Thoracic aorta (tissue), 2 donors: ENCODE measurements at places on chromosomes 7 and 10. TPM values are rescaled to one million over a fixed set of nuclear protein-coding genes. Genes with fewer than 3 reads are reported as not detected.
A peak's percentile ranks its signal among the peaks of the same experiment; 100 is the strongest.

DNA sequence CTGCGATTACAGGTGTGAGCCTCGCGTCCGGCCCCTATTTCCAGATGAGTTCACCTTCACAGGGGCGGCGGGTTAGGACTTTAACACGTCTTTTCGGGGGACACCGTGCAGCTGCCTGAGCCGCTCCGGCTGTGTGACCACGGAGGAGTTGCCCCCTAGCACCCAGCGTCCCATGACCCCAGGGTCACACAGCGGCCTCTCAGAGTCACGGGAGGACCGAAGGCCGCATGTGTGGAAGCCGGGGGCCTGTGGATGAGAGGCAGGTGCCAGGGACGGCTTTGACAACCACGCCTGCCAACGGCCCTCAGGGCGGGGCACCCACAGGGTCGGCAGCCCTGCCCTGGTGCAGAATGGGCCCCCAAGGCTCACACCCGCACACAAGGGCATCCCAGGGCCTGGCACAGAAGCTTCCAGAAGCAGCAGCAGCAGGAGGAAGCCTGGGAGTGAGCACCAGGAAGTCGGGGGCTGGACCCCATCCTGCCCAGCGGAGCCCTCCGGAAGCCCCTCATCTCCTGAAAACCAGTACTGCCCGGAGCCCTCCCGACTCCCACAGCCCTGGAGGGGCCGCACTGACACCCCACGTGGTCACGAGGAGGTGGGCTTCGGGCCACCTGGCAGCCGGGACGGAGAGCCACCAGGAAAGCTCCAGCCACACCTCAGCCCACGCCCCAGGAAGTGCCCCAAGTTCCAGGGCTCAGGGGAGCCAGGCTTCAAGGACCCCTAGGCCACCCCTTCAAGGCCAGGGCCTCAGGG is 32.7 kb downstream of the ADAP1 start:
- no peak for DNase-seq

The CYP2C9 gene
- total RNA-seq = 4.2 TPM

DNA sequence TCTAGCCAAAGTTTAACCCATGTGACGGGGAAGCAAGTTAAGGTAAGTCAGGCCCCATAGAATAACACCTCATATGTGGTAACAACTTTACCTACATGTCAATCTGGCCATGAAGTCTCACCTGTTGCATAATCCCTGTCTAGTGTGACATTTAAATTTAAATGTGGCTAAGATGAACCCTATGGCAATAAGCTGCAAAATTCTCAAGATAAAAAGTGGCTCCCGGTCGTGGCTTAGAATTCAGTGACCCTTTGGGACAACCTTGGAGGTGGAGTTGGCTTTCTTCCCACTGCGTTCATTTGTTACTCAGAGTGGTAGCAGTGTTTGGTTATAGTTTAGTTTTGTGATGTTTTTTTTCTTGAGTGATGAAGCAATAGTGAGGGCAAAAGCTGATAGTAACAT is 90.6 kb downstream of the ARID5B start:
- no peak for DNase-seq

The KIAA1549 gene
- total RNA-seq = 1.8 TPM

- no peak for DNase-seq
Observed at GRCh38 chr10:126521399-126521798, 133.1 kb upstream of the ADAM12 start.

DNA sequence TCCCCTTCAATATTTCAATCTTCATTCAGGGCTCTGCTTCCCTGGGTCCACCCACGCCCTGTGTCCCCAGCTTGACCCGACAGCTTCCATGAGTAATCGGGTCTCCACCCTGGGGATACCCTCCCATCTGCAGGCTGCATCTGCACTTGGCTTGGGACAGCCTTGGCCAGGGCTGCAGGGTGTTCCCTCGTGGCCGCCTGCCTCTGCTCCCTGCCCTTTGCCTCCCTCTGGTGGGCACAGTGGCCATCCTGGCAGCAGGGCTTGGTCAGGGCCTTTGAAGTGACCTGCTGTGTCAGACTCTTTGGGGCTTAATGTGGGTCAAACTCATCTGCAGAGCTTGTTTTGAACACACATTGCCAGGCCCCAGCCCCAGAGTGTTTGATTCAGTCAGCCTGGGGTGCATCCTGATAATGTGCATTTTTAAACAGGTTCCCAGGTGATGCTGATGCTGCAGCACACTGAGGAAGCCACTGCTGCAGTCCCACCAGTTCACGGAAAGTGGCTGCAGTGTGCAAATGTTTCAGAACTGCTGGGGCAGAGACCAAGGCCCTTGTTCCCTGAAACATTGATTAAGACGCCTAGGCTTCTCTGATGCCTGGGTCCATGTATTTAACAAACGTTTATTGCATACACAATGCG is 80.7 kb upstream of the SEC61G start:
- peak; percentile 36 for DNase-seq

- no peak for DNase-seq
Observed at GRCh38 chr7:9958486-9958885, 1015.2 kb upstream of the PHF14 start.

GRCh38 chr10:100728928-100729861 is 16.2 kb upstream of the PAX2 start:
- no peak for DNase-seq

DNA sequence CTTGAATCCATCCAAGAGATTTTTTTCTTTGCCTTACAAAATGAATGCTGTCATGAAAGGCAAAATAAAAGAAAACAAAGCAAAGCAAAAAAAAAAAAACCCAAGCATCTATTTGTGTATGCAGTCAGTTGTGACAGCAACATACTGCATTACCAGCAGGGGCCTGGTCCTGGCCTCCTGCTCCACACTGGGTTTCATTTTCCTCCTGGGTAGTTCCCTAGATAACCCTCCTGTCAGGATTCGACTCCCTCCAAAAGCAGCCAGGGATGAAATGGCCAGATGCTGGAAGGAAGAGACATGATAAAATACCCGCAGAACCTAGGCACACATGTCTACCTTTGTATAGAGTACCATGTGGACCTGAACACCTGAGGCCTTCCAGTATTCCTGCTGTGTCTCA is 148.6 kb downstream of the NRCAM start:
- no peak for DNase-seq

DNA sequence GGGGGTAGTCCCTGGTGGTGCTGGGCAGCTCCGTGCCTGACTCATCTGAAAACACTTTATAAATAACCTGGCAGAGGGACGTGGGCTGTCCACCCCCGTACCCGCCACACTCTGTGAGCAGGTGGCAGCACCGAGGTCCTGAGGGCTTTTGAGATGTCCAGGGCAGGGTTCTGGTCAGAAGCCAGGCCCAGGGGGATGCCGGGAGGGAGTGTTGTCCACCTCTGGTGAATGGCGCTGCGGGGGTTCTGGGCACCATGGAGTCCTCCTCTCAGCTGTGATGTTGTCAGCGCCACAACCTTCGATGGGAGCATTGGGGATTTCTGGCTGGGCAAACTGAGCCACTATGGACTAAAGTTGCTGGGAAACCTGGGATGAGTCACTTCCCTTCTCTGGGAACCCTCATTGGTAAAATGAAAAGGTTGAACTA is 27.4 kb upstream of the GOLGA7B start:
- DNase-seq = no peak

DNA sequence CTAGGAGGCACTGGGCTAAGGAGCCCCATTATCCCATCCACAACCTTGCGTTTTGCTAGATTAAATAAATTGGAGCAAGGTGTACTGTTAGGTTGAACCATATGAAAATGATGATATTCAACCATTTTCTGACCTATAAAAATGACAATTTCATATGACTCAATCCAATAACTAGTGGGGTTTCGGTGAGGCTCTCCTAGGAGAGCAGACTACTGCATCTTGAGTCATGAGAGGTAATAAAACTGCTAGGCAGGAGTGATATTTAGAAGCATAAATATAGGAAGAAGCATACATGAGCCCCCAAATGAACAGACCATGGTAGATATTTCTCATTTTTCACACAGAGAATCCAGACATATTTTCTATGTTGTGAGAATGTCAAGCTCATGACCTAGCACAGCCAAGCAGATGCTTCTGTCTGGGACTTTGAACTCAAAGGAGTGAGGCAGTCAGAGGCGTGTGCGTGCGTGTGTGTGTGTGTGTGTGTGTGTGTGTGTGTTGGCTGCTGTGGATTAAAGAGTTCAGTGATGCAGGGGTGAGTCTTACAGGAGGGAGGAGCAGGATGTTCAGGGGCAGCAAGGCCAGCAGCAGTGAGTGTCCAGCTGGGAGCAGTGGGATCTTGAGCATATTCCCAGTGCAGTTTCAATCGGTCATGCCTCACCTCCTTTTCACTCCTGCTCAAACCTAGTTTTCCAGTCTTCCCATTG is 17.8 kb upstream of the WDR11 start:
- DNase-seq = no peak

GRCh38 chr7:150835702-150836280 is 16.5 kb upstream of the AOC1 start:
- DNase-seq = no peak

DNA sequence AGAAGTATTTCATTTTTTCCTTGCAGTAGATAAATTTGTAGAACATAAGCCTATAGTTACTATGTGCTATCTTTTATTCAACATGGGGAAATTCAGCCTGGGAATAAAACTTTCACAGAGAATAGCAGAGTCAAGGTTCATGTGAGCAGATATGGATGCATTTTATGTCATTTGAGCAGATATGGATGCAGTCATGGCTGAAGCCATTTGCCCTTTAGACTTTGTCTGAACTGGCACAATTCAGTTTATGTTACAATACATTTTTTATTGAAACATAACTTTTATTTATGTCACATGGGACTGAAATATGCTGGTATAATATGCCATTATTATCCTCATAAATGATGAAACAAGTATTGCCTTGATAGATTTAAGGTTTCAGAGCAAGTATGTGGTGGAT is 231.1 kb downstream of the CACNA2D1 start:
- no peak for DNase-seq

- no peak for DNase-seq
Observed at GRCh38 chr7:96679886-96680285, 29.8 kb downstream of the SEM1 start.

- DNase-seq = no peak
Observed at GRCh38 chr7:69438584-69439412, 159.5 kb upstream of the AUTS2 start.

The TMEM213 gene
- not detected for total RNA-seq

DNA sequence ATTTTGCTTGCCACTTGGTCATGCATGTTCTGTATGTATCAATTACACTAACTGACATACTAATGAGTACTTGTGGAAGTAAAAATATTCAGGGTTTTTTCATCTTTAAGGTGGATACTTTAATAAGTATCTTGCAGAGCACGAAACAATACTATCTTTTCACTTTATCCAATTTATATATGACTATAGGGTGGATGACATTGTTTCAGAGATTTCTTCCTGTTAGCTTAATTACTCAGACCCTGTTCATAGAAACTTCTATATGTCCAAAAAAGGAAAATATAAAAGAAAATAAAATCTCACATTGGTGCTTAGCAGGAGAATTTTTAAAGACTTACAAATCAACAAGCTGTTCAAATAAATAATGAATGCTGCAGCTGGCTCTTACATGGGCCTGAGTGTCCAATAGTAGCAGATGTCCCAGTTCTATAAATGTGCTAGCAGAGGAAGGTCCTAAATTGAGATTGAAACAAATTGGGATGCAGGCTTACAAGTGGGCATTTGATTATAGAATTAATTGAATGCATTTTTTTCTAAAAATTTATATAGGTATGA is 91.5 kb upstream of the THSD7A start:
- no peak for DNase-seq

The AMPH gene
- 5.3 TPM for total RNA-seq

The SYT15B gene
- 1.8 TPM for total RNA-seq

DNA sequence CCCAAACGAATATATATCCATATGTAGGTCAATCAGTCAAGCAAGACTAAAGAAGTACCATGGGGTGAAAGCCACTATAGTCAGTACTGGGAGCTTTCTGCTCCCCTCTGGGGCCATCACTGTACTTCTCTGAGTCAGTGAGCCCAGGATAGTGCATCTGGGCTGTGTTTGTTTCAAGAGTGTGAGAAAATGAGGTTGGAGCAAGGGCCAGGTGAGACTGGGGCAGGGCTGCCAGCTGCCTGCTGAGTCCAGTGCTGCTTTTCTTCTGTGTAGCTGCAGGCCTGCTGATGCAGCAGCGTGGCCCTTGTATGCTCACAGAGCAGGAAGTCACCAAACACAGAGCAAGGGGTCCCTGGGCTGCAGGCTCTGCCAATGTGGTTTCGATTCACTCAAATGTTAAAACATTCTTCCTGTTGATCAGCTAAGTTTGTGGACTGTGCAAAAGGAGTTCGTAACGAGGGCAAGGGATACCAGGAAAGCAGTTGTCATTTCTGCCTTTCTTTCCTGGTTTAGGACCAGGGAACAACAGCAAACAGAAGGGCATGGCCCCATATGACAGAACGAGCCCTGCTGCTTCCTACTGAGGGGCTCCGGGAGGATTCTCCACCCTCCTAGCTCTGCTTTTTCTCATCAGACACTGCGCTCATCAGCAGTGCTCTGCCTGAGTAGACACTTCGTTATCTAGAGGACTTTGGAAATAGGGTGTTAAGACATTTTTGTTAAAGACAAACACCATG is 65.4 kb upstream of the TNS3 start:
- DNase-seq = no peak

The MINDY4 gene
- 44.0 TPM for total RNA-seq

- DNase-seq = peak; percentile 30
Observed at GRCh38 chr10:121668314-121669027, 70.2 kb upstream of the FGFR2 start.

DNA sequence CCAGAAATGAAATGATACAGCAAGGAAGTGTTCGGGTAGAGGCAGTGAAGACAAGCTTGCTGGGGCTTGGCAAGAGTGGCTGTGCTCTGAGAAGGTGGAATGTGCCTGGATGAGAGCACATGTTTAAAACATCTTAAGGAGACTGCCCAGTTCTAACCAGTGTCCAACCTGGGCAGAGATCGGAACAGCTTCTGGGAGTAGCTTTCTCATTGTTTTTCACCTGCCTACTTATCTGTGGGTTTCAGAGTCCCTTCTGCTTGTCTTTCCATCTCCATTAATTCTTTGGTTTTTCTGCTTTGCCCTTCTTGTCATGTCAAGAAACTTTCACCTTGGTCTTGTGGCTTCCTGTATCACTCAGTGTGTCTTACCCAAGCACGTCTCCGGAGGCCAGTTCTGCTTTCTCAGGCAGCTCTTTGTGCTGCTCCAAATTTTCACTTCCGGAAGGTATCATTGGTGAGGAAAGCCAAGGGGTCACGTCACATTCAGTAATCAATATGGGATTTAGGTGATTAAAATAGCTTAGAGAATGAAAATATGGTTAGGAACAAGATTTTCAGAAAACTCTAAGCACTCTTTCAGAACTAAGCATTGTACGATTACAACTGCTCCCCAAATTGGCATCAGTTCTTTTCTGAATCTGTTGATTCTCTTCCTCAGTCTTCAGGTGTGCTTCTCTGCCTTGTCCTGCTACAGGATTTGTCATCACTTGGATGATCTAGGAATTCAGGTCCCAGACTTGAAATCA is 5.5 kb upstream of the LAMB4 start:
- no peak for DNase-seq

- DNase-seq = no peak
Observed at GRCh38 chr7:39199951-39200350, 222.2 kb downstream of the POU6F2 start.

The APBB1IP gene
- 9.2 TPM for total RNA-seq

- DNase-seq = no peak
Observed at GRCh38 chr7:105269397-105269796, 119.3 kb downstream of the SRPK2 start.

GRCh38 chr10:129394518-129395328 is 72.3 kb upstream of the MGMT start:
- no peak for DNase-seq

The GPR146 gene
- total RNA-seq = 20.3 TPM

- no peak for DNase-seq
Observed at GRCh38 chr10:105718207-105718995, 1077.3 kb downstream of the SORCS3 start.
